NCI-H1048 (cell line): ENCODE measurements at places on chromosomes 2 and 18.

DNA sequence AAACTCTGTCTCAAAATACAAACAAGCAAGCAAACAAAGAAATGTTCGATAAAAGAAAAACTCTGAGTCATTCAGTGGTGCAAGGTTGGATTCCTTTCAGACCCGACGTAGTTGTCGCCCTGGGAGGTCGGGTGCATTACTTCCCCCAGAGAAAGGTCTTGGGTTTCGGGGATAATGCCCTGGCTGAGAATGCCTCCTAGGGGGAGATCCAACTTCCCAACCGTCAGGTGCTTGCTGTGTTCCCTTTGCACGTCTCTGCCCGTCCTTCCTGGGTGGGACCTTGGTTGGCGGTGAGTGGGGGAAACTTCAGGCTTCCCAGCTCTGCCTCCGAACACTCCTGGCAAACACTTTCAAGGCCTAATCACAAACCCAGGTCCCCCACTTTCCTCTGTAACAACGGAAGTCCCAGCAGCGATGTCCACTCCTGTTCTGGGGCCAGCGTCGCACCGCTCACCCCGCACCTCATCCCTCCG lies 609 bp downstream of the TPGS2 start:
- no peak for DNase-seq

GRCh38 chr2:24272907-24273306 lies 87.4 kb downstream of the ITSN2 start:
- no peak for DNase-seq

DNA sequence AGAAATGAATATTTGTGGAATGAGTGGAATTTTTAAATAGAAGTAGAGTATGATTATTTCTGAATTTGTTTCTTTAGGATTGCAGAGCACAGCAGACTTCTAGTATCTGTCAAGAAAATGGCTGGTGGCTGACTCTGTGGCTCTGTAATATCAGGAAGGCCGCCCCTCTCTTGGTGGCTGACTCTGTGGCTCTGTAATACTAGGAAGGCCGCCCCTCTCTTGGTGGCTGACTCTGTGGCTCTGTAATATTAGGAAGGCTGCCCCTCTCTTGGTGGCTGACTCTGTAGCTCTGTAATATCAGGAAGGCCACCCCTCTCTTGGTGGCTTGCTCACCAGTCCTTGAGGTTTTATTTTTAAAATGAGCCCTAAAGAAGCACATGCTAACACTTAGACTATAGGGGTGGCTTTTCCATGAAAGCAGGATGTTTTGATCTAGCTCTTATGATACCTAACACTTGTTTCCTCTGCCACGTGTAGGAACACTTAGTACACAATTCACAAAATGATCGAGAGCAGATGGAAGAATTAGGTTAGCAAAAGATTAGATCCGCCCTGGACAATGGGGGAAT lies 85.1 kb upstream of the TTC39C start:
- DNase-seq, result no peak

DNA sequence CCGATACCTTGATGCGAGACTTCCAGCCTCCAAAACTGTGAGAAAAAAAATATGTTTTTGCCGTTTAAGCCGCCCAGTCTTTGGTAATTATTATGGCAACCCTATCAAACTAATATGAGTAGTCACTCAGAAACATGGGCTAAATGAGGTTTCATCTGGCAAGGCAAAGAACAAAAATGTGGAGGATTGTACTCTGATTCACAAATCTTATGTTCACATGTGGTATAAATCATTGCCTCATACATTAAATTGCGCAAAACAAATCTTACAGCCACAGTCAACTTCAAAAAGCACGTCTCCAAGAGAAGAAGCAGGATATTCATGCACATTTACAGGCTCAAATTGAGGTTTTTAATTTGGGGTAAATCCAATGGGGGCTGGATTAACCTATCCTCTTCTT lies 1435.4 kb upstream of the LRRTM1 start:
- no peak for DNase-seq

GRCh38 chr2:141923657-141924056 lies 207.2 kb downstream of the LRP1B start:
- no peak for DNase-seq

DNA sequence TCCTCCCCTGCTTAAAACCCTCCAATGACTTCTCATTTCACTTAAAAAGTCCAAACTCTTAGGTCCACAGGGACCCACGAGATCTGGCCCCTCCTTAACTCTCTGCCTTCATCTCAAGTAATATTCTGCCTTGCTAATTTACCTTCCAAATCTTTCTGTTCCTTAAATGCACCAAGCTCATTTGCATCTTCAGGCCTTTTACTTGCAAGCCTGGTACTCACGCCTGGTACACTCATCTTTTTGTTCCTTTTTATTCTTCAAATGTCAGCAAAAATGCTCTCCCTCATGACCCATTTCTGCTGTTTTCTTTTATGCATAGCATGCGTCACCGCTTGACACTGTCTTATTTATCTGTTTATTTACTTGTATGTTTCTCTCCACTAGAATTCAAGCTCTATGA lies 2.7 kb upstream of the WIPF1 start:
- no peak for DNase-seq

DNA sequence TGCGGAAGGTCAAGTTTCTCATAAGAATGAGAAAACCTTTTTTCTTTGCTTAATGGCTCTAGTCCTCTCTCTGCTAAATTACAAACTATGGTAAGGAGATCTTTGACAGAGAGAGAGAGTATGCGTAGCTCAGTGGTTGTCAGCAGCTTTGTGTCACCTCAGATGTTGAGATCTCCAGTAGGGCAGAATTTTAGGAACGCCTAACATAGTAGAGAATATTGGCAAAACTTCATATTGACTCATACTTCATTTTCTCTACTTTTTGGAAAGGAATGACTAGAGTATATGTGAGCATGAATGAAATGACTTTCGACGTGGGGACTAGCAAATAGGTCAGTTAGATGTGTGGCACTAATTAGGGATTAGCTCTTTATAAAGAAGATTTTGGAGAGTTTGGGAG lies 64.0 kb downstream of the WDR7 start:
- DNase-seq, result no peak

- no peak for DNase-seq
Observed at GRCh38 chr18:76824145-76824676, 1.9 kb downstream of the ZNF236 start.

DNA sequence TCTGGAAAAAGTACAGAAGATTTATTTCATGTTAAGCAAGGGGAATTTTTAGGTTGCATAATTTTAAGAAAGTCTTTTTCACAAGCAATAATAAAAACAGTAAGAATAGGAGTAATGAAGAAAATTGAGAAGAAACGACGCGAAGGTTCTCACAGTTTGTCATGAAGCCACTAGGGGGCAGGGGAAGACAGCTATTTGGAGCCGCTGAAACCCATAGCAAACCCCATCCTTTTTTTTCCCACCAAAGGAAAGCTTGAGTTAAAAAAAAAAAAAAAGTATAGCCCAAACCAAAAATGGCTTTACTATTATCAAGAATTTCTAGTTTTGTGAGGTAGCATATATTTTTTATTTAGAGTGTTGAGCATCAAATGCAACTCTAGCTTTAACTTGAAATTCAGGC lies 300.9 kb downstream of the PHLPP1 start:
- peak; percentile 57 for DNase-seq

DNA sequence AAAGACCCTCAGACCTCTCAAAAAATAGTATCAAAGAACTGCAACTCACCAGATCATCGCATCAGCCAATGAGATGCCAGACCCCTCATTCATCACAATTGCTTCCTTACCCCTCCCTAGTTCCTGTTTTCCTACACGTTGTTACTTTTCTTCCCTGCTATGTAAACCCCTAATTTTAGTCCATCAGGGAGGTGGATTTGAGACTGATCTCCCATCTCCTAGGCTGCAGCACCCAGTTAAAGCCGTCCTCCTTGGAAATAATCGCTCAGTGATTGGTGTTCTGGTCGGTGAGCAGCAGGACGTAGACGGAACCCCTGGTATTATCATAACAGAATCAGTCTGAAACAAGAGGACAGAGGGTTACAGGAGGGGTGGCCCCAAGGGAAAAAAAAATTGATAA lies 44.0 kb upstream of the MAP4K4 start:
- DNase-seq, result no peak

DNA sequence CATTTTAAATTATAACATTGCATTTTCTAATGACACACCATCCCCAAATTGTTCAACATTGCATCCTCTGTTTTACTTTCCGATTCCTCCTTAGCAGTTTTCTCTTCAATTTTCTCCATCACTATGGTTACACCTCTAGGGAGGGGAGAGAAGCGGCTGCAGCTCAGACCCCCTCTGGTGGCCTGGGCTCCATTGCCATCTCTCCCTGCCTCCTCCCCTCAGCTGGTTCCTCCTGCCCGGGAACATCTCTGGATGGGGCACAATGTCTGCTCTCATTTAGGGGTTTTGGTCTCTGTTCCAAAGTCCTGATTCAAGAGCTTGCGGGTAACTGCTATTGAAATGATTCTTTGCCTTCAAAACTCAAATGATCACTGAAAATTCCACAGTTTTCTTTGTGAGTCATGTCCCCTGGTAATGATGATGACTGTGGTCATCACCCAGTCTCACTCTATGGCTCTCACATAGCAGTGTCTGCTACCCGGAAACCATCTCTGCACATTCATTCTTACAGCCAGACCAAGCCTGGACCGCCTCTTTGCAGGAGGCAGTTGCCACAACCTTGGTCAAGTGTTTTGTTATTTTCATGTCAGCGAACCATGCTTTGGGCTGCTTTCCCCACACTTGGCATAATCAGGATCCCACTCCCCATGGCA lies 263.9 kb downstream of the ALPK2 start:
- DNase-seq, result no peak

- no peak for DNase-seq
Observed at GRCh38 chr2:68807821-68808266, 63.4 kb downstream of the BMP10 start.

GRCh38 chr18:48018851-48019250 lies 88.4 kb upstream of the SMAD2 start:
- no peak for DNase-seq

- DNase-seq, result no peak
Observed at GRCh38 chr2:152127628-152128027, 28.8 kb upstream of the CACNB4 start.

- no peak for DNase-seq
Observed at GRCh38 chr18:12321333-12321732, 13.3 kb downstream of the TUBB6 start.

DNA sequence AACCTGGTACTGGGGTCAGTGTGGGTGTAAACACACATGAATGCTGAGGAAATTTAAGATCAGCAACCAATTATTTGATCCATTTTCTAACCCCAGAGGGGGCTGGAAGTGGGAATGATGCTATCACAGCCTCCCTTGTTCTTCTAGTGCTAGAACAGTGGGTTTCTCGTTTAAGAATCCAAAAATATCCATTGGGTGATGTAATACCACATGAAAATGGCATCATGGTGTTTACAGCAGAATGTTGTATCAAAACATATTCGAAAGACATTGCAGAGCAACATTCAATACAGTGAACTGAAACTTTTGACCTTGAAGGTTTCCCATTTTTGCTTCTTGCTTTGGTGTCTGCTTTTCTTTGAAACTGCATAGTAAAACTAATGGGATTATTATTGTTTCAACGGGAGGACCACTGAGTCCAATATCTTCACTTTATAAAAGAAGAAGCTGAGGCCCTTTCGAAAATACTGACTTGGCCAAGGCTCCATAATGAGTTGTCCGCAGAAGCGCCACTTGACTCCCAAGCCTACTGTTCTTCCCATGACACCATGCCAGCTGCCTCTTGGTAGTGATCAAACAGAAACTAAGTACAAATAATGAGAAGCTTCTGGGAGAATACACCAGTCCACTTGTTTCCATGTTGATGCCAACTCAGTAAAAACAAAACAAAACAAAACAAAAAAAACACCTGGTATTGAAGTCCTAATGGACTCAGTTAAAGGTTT lies 106.1 kb downstream of the COLEC12 start:
- no peak for DNase-seq

- no peak for DNase-seq
Observed at GRCh38 chr2:145141981-145142380, 622.1 kb upstream of the ZEB2 start.

GRCh38 chr2:207913772-207914358 lies 111.5 kb downstream of the PLEKHM3 start:
- no peak for DNase-seq

GRCh38 chr18:13513021-13513420 lies 213.3 kb downstream of the FAM210A start:
- DNase-seq, result no peak

DNA sequence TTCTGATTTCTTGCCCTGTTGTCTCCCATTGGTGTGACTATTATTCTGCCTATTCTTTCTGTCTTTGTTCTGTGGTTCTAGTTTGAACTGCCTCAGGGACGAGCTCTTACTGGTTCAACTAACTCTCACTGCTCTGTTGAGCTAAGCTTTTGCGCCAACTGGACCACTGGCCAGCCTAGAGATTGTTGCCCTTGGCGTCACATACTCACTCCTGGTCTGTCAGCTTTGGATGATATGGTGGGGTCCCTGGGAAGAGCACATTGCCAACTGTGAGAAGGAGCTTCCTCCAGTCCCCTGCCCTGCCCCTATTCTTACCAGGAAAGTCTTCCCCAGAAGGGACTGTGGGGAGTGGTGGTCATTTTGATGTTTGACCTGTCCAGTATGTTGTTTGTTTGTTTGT lies 6.0 kb downstream of the MTHFD2 start:
- DNase-seq, result no peak

GRCh38 chr18:48826271-48826670 lies 124.5 kb downstream of the SMAD7 start:
- DNase-seq, result no peak

DNA sequence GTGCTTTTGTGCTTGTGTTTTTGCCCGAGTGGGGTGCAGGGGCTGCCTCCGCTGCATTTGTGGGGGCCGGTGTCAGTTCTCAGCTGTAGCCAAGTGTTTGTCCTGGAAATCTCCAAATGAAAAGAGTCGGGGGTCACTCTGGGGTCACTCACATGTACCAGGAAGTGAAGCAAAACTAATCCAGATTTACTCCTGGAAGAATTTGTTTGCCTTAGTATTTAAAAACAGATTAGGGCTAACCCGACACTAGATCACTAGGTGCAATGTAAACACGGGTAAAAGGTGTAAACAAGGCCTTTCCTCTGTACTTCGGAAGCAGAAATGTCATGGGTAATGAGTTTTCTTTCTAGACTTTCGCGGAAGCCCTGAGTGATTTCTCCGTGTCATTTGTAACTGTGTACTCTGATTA lies 50.3 kb downstream of the GBX2 start:
- no peak for DNase-seq

GRCh38 chr2:230828272-230828961 lies 36.3 kb upstream of the ITM2C start:
- no peak for DNase-seq
